ENCODE measurements at places on chromosomes 3 and 15.

GRCh38 chr15:49712846-49713450 is 92.1 kb downstream of the DTWD1 start:
- DNase-seq, result no peak

DNA sequence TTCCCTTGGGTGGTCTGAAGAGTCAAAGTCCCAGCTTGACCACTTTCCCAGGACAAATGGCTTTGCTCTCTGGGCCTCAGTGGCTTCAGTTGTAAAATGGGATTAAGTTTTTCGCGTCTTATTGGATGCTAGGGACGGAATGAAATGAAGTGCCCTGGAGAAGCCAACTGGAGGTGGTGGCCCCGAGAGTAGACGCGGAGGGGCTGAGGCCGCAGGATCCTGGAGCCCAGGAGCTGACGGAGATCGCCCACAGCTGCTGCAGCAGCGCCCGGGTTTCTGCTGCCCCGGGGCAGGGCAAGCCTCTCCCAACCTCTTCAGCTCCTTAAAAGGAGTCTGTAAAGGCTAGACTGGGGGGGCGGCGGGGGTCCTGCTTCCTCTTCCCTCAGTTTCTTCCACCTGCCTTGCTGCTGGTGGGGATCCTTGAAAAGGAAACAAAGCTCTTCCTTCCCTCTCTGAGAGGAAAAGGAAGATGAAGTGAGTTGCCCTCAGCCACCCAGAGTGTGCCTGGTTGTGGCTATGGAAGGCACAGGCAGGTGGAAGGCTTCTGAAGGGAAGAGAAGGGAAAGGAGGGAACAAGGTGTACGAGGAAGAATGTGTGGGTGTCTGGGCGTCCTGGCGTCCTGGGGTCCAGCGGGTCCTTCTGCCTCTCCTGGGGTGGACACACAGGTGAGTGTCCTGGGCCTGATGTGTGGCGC is 967 bp upstream of the BNC1 start:
- peak; percentile 46 for DNase-seq

- no peak for DNase-seq
These were observed 391.8 kb downstream of the VPS13C start for GRCh38 chr15:61668444-61668843.

DNA sequence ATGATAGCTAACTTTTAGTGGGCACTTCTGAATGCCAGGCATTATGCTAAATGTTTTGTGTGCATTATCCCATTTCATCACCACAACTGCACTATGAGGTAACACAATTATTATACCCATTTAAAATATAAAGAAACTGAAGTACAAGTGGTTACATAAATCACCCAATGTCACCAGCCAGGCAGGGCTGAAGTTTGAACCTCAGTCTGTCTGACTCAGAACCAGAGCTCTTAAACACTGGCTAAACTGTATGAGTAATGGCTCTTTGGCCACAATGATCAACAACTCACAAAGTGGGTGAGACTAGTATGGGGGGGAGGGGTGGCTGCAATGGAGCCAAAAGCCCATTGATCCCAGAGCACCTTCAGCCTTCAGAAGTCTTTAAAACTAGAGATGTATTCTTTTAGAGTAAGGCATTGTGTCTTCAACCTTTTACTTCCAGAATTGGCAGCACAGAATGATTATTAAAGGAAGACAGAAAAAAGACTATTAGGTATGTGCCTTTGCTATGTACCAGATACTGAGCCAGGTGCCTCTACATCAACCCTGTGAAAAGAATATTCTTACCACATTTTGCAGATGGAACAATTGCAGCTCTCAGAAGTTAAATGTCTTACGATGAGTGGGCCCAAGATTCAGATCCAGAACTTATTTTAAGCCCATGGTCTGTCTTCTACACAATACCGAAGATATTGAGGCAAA is 166.9 kb downstream of the UACA start:
- no peak for DNase-seq

DNA sequence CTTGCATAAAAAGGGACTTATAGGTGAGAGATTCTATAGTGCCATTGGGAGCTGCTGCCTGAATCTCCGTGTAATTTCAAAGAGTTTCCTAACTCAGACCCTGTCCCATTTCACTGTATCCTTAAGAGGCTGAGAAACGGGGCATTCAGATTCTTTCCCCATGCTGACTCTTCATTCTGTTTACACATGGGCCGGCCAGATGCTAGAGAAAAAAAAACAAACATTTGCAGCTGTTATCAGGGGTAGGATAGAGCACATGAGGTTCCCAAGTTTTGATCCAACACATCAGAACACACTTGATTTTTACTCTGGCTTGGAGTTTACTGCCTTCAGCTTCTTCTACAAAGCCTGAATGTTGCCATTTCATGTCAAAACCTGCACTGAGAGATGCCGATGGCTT is 215.9 kb upstream of the TPRG1 start:
- no peak for DNase-seq

- DNase-seq, result no peak
These were observed 187.6 kb upstream of the CNTN6 start for GRCh38 chr3:905217-905616.

DNA sequence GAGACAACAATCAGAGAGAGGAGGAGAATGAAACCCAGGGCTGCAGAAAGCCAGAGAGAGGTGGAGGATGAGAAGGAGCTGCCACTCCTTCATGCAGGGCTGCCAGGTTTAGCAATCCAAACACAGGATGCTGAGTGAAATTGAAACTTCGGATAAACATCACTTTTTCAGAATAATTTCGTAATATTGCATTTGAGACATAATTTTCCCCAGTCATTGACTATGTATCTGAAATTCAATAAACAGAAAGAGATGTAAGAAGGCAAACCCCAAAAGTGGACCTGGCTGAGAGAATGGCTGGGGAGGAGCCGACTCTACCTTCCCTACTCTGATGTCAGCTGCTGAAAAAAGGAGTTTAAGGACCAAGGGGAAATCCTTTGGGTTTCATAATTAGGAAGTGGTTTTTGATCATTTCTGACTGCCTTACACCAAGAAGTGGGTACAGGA is 33.8 kb downstream of the SLC9A9 start:
- DNase-seq, result no peak

DNA sequence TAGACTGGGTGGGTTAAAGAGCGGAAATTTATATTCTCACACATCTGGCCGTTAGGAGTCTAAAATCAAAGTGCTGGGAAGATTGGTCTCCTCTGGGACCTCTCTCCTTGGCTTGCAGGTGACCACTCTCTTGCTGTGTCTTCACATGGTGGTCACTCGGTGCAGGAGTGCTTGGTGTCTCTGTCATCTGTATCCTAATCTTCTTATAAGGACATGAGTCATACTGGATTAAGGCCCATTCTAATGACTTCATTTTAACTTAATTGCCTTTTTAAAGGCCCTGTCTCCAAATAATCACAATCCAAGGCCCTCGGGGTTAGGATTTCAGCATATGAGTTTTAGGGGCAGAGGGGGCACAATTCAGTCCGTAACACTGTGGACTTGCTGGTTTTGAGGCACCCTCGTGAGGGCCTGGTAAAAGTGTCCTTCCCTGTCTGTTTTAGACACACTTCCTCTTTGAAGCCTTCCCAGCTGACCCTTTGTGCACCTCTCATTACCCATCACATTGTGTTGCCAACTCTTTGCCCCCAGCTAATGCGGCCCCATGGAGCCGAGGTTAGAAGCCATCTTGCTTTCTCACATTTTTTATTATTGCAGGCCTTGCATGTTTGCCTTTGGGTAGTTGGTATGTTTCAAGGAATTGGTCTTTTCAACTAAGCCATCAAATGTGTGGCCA is 3.2 kb downstream of the XYLB start:
- DNase-seq, result no peak

- no peak for DNase-seq
These were observed 3.6 kb upstream of the GRAMD1C start for GRCh38 chr3:113834983-113835382.

DNA sequence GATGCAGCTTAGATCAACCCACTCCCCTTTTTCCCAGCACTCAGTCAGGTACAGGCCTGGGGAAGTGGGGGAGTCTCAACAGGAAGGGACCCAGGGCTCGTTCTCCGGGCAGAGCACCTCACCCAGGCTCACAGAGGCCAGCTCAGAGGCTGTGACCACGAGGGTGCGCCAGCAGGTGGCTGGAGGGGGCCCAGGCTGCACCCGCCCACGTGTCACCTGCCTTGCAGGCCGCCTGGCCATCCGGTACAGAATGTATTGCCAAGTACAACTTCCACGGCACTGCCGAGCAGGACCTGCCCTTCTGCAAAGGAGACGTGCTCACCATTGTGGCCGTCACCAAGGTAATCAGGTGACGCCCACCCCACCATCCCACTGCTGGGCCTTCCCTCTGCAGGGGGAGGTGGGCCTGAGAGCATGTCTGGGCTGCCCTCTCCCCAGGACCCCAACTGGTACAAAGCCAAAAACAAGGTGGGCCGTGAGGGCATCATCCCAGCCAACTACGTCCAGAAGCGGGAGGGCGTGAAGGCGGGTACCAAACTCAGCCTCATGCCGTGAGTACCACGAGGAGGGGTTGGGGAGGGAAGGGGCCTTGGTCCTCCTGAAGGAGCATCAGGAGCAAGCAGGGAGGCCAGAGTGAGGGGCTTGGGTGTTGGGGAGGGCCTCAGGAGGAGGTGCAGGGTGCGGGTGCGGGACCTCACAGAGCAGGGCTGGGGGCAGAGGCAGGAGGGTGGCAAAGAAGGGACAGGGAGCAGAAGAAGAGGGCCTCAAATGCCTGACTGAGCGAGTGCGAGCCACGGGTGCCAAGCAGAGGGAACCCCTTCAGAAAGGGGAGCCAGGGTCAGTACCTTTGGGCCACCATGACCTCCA is 14.0 kb upstream of the LMAN1L start:
- DNase-seq, result no peak

GRCh38 chr3:185715091-185715490 is 109.8 kb downstream of the IGF2BP2 start:
- no peak for DNase-seq

GRCh38 chr3:193909387-193909786 is 226.6 kb upstream of the HES1 start:
- DNase-seq, result no peak

- DNase-seq, result no peak
These were observed 6.9 kb downstream of the SEMA5B start for GRCh38 chr3:123020709-123021108.

GRCh38 chr15:39310633-39311032 is 270.2 kb upstream of the THBS1 start:
- no peak for DNase-seq

GRCh38 chr15:78914027-78914764 is 30.6 kb downstream of the CTSH start:
- no peak for DNase-seq

DNA sequence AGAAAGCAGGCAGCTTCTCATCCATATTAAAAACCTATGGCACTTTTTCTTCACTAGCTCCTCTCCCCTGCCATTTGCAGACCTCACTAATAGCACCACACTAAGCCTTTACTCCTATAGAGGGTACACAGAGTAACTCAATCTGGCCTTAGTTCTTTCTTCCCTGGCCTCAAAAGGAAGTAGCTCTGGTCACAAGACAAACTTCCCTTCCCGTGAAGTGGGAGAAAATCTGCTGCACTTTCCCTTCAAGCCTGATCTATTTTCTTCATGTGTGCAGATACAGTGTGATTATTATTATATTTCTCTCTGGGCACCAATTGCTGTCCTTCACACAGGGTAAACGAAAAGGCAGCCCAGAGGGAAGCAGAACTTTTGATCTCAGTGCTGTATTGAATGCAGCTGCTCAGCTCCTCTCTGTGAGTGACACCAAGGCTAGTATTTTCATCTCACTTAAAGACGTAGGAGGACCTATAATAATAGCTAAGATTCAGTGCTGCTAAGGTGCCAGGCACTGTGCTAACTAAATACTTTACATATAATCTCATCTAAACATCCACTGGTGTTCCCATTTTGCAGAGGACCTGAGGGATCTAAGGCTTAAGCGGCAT is 61.9 kb upstream of the RASGRP1 start:
- no peak for DNase-seq

DNA sequence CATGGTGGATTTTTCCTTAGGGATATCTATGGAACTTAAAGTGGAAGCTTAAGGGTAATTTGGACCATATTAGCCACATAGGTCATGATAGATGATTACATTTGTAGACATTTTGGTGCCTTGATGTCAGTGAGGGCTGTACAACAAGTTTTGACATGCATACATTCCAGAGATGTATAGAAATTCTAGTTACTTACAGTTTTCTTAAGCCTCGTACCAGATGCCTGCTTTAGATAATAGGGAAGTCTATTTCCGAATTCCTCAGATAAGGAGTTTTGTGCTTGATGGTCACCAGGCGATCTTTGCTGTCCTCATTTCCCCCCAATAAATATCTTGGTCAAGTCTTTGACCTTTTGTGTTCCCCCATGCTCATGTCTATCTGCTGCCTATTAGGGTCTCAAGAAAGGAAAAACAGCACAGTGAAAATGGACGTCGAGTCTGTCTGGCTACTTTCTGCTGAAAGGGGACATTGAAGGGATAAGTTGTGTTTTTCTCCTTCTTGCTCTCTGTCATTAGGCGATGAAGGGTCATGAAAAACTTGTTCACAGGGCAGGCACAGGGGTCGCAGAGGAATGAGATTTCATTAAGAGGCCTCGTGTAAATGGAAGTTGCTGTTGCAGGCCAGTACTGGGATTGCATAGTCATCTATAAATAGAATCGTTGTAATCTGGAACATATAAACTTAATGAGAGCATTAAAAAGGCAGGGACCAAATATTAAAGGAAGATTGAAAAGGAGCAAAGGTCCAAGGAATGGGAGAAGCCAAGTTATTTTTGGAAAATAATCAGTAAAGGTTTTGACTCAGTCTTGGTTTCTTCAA is 20.0 kb upstream of the SENP7 start:
- no peak for DNase-seq

- no peak for DNase-seq
These were observed 20.1 kb downstream of the MAPKAPK3 start for GRCh38 chr3:50637011-50637410.

- DNase-seq, result no peak
These were observed 325.8 kb downstream of the PTPRG start for GRCh38 chr3:61887206-61887605.

DNA sequence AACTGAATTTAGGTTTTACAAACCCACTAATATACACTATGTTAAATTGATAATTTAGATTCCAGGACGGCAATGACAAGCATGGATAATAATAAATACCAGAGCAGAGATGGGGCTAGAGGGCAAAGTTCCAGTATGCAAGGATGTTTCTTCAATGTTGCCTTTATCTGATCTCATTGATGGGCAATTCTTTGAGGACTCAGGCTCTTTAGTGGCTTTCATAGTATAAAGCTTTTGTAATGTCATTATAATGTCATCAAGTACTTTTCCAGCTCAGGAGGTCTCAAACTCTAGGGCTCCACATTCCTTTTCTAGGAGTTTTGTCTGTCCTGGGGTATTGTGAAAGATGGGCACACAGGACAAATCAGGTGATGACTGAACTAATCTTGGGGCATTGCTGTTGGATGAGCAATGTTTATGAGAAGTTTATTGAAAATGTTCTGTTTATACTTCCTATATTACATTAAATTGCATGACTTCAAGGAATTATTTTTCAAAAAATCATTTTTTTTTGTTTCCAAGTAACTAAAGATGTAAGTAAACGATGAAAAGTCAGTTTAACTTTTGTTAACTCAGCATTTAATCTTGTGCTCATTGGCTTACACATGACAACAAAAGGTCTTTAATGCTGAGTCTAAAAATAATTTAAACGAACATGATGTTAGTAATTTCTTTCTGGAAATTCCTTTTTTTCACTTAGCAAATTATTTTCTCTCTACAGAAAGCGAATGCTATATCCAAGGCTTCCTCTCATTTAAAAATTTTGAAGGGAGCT is 116.4 kb downstream of the OXSM start:
- no peak for DNase-seq

Data from D341Med (cell line).